ENCODE measurements at places on chromosomes 5 and 9.
A peak's percentile ranks its signal among the peaks of the same experiment; 100 is the strongest.

- peak; percentile 66 for DNase-seq
Observed at GRCh38 chr5:132526974-132527564, 16.3 kb downstream of the IL5 start.

DNA sequence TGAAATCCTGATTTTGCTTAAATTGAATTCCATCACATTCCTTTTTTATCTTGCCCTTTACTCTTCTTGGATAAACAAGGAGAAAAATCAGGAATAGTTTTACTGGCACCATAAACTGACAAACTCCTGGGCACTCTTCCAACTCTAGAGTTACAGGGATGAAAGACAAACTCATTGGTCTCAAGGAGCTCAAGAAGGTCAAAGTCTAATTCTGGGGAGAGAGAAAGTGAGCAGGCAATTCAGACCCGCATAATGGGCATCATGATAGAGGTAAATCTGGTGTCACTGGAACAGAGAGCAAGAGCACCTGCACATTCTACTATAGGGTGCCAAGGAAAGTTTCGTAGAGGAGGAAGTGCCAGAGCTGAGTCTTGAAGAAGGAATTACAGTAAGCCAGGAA is 64.8 kb downstream of the GRIN3A start:
- no peak for DNase-seq

- peak; percentile 52 for DNase-seq
Observed at GRCh38 chr5:110727025-110727314, 499 bp upstream of the TMEM232 start.

DNA sequence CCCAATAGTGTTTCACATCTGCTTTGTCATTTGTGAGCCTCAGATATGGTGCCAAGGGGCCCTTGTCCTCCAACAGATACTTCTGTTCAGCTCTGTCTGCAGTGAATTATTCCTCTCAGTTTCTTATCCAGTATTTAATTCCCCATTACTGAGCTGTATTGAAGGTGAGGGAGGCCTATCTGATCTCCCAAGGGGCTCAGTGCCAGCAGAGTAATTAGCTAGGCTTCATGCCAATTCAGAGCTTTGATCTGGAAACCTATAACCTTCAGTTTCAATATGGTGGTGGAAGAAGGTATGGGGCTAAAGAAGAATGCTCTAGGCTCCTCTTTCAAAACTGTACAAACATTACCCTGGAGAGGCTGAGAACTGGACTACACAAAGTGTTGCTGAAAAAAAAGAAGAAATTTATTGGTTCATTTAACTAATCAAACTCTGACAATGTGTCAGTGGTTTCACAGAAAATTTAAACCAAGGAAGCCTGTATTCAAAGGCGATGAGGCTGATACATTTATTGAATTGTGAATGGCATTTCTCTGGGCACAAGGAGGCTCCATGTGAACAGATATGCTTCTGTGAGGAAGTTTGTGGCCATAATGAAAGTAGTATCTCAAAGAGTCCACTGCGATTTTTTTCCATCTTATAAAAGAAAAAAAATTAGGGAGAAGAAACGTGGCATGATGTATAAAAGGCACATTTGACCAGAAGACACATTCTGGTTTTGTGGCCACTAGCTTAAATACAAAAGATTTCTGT is 397.8 kb downstream of the TLE4 start:
- no peak for DNase-seq

GRCh38 chr5:144659634-144660227 is 489.1 kb downstream of the KCTD16 start:
- no peak for DNase-seq

DNA sequence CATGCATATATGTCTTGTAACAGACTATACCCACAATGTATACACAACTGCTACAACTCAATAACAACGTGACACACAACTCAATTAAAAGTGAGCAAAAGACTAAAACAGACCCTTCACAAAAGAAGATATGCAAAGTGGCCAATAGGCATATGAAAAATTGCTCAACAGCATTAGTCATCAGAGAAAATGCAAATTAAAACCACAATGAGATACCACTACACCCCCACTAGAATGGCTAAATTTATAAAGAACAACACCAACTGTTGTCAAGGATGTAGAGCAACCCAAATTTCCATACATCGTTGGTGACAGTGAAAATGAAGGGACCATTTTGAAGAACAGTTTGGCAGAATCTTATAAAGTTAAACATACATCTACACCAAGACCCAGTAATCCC is 38.9 kb downstream of the GABRB2 start:
- DNase-seq = peak; percentile 7

DNA sequence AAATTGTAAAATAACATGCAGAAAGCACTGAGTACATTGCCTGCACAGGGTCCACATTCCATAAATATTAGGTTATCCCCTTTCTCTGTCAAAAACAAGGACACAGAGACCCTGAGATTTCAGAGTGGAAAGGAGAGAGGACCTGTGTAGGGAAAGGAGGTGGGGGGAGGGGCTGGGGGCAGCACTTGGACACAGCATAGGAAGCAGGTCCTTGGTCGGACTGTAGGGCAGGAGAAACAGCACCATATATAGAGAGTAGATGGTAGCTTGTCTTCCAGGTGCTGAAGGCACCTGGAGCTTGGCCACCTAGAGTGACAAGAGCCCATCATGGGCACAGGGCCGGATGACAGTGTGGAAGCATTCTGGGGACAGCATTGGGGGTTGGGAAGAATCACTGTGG is 2.4 kb downstream of the TPM2 start:
- no peak for DNase-seq

DNA sequence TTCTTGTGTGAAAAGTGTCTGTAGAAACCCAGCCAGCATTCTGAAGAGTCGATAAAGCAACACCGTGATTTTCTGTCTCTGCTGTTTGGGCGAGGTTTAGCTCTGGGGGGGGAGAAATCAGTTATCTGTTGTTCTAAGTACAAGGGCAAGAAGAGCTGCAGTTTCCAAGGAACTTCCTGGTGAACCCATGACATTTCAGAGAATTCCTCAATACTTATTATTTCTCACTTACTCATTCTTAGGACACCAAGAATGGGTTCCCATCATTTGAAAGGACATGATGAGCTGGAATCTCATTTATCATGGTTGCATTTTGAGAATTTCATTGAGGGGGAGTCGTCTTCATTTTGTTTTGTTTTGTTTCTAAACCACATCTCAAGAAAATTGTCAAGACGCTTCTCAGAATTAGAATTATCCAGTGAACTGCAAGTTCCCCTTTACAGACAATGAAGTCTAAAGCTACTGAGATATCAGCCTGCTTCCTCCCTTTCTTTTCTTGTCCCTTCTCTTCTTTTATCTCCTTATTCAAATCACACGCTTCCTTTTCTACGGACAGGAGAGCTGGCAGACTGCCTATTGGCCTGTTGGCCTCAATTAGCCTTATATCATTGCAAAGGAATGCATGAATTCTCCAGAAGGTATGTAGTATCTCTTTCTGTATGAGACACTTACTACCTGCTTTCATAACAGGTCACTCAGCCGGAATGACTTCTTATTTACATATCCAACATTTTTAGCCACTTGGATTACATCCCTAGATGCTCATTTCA is 53.7 kb downstream of the ZNF462 start:
- DNase-seq = peak; percentile 64
